ENCODE measurements at places on chromosomes 16 and 17.

GRCh38 chr17:15171167-15172047, 93.7 kb downstream of the PMP22 start:
- peak; percentile 87 for DNase-seq

- DNase-seq, result no peak
Observed at GRCh38 chr16:48523415-48524204, 86.4 kb downstream of the N4BP1 start.

GRCh38 chr17:77796176-77796860, 162.2 kb upstream of the TNRC6C start:
- peak; percentile 81 for DNase-seq

DNA sequence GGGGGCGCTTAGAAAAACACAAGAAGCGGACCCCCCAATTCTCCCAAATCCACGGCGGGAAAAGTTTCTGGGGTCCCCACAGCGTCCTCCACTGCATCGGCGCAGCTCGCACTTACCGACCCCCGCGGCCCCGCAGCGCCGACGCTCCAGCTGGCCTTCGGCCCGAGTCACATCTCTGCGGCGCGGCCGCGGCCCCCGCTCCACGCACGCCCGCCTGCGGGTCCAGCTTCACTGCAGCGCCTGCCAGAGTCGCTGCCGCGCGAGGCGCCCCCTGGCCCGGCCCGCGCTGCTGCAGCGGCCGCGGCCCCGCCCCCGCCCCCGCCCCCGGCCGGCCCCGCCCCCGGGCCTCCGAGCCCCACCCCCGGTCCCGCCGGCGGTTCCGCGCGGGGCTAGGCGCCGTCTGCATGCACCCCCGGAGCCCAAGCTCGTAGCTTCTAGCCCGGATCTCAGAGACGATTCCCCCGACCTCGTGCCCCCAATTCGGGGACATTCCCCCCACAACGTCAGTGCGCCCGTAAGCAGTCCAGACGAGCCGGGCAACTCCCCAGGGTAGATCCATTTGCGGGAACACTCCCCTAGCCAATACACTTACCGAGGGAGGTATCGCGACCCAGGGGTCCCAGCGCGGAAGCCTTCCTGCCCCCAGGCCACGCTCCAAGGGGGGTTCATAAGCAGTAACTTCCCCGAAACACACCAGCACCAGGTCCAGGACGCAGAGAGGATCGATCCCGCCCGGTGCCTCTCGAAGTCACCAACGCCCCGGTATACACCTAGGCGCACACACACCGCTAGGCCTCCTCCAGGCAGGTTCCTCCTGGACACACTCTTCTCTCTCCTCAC, at the start of gene GPRC5B:
Gene GPRC5B, minus strand, starts transcription at position 238 of the 840 bp plus-strand sequence. CDS start 12,003 bp downstream, outside the sequence.
- peak; percentile 54 for DNase-seq

DNA sequence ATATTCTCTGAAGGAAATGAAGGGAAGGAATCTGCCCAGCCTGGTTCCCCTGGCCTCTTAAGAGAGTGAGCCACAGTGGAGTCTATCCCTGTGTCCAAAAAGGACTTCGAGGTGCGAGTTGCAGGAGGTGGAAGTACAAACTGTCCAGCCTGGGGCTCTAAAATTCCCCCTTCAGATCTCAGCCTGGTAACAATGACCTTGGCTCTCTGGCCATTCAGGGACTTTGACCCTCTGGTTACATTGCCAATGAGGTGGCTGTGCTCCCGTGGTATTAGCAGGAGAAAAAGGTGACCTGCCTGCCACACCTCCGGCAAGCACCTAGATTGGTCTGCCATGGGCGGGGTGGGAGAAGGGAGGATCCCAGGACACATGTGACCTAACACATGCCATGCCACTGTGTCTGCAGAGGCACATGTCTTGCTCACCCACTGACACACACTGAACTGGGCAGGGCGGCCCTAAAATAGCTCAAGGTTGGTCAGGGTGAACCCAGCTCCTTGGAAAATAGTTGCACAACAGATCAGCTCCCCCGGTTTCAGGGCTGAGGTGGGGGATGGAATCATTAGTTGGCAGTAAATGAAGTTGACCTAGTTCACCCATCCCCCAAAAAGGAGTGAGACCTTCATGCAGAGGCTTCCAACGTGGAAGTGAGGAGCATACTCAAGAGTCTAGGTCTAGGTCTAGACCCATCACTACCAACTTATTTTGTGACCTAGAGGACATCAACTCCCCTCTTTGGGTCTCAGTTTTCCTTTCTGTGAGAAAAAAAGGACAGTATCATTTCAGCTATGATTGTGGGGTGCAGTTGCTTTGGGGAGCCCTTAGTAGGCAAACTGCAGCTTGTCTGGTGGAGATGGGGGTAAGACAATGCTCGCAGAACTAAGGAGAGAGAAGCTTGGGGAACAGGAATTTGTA, 2.2 kb downstream of the NR1D1 start:
- DNase-seq, result peak; percentile 90

DNA sequence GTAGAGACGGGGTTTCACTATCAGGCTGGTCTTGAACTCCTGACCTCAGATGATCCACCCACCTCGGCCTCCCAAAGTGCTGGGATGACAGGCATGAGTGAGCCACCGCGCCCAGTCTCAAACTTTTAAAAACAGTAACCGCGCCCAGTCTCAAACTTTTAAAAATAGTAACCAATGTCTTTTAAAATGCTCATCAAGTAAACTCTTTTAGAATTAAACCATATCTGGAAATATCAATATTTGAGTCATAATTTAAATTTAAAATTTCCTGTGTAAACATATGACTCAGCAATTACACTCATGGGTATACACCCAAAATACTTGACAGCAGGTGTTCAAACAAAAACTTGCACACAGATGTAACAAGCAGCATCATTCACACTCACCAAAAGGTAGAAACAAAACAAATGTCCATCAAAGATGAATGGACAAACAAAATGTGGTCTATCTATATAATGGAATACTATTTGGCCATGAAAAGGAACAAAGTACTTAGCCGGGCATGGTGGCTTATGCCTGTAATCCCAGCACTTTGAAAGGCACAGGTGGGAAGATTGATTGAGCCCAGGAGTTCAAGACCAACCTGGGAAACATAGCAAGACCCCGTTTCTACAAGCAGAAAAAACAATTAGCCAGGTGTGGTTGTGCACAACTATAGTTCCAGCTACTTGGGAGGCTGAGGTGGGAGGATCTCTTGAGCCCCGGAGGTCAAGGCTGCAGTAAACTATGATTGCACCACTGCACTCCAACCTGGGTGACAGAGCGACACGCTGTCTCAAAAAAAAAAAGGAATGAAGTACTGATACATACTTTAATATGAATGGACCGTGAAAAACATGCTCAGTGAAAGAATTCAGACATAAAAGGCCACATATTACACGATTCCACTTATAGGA, 20.2 kb downstream of the ENPP7 start:
- no peak for DNase-seq

DNA sequence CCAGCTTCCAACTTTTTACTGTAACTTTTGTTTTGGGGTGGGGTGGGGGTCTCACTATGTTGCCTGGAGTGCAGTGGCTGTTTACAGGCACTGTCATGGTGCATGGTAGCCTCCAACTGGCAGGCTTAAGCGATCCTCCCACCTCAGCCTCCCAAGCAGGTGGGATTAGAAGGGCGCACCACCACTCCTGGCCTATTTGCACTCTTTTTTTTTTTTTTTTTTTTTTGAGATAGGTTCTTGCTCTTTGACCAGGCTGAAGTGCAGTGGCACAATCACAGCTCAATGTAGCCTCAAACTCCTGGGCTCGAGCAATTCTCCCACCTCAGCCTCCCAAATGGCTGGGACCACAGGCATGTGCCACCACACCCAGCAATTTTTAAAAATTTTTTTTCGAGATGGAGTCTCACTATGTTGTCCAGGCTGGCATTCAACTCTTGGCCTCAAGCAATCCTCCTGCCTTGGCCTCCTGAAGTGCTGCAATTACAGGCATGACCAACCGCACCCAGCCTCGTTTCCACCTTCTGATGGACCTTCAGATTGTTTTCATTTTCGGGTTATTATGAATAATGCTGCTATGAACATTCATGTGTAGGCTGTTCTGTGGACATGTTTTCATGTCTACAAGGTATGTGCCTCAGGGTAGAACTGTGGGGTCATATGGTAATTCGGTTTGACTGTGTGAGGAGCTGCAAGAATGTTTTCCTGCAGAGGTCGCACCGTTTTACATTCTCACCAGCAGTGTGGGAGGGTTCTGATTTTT, 10.9 kb downstream of the TRAP1 start:
- DNase-seq, result no peak

DNA sequence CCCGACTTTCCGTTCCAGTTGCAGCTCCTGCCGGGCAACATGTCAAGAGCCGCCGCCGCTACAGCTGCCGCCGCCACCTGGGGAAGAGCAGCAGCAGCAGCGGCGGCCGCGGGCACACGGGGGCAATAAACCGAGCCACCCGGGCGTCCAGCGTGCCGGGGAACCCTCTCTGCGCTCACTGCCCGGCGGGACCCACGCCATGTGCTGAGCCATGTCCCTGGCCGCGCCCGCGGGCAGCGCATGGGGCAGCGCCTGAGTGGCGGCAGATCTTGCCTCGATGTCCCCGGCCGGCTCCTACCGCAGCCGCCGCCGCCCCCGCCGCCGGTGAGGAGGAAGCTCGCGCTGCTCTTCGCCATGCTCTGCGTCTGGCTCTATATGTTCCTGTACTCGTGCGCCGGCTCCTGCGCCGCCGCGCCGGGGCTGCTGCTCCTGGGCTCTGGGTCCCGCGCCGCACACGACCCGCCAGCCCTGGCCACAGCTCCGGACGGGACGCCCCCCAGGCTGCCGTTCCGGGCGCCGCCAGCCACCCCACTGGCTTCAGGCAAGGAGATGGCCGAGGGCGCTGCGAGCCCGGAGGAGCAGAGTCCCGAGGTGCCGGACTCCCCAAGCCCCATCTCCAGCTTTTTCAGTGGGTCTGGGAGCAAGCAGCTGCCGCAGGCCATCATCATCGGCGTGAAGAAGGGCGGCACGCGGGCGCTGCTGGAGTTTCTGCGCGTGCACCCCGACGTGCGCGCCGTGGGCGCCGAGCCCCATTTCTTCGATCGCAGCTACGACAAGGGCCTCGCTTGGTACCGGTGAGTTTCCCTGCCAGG, 604 bp downstream of the HS3ST3B1 start:
- peak; percentile 71 for DNase-seq

GRCh38 chr17:76654408-76654807, 10.9 kb upstream of the ST6GALNAC1 start:
- DNase-seq, result no peak

GRCh38 chr17:72362376-72363088, 241.7 kb downstream of the SOX9 start:
- DNase-seq, result peak; percentile 93

DNA sequence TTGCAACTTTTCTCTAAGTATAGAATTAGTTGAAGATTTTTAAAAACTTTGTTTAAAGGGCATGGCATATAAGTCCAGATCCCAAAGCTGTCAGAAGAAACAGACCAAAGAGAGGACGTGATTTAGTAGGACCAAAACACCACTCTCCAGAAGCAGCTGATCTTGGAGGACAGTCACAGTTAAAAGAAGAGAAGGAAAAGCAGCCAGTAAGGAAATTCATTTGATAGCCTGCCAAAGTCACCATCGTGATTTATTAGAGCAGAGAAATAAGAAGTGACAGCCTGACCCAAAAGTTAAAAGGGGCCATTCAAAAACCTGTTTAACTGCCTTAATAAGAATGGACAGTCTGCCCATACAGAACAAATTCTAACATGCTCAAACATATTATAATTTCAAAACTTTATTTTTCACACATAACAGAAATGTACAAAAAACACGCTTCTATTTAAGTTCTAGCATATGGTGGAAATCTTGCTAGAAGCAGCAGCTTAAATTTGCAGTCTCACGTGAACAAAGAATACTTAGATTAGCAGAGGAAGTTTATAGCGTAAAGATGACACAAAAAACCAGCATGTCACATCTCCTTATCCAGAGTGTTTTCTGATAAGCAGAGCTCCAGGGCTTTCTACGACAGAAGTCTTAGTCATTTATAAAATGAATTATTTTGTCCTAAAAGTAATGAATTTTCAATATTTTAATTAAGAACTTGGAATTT, 37.2 kb downstream of the TXNDC11 start:
- DNase-seq, result no peak

- DNase-seq, result no peak
Observed at GRCh38 chr17:21292867-21293830, 8.6 kb downstream of the MAP2K3 start.

DNA sequence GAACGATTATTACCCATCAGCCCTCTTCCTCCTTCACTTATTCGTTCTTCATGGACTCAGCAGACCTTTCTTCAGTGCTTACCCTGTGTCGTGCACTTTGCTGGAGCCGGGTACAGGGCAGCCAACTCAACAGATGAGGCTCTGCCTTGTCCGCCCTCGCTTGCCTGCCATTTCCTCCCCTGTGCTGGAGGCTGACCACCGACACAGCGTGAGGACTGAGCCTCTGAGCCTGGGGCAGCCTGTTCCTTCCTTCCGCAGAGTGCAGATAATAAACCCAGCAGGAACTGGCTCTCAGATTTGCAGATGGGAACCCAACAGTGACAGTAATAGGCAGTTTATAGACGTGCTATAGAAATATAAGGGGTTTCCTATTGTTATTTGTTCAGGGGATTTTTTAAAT, 7.0 kb upstream of the SLC39A11 start:
- DNase-seq, result no peak

GRCh38 chr17:64778240-64779097, 116.4 kb upstream of the SMURF2 start:
- DNase-seq, result peak; percentile 47

DNA sequence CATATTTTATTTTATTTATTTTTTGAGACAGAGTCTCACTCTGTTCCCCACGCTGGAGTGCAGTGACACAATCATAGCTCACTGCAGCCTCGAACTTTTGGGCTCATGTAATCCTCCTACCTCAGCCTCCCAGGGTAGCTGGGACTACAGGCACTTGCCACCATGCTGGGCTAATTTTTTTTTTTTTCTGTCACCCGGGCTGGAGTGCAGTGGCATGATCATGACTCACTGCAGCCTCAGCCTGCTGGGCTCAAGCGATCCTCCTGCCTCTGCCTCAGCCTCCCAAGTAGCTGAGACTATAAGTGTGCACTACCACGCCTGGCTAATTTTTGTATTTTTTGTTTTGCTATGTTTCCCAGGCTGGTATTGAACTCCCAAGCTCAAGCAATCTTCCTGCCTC, 17.1 kb downstream of the UNC45B start:
- DNase-seq, result no peak

DNA sequence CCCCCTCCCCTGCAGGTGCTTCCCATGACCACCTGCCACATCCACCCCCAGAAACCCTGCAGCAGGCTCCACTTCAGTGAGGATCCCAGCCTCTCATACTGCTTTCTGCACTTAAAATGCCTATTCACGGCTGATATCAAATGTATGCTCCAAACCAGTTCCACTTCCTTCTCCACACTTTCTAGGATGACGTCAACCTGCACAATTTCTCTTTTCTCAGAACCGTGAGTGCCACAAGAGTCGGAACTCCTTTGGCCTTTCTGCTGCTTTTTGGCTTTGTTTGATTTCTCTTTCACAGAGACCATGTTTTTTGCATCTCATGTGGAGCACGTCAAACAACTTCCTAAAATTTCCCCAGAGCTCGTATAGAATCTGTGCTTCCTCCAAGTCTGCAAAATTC, 378.8 kb upstream of the TNRC6C start:
- DNase-seq, result no peak

GRCh38 chr17:78506454-78507309, 70.5 kb downstream of the DNAH17 start:
- DNase-seq, result no peak
